Suppressor macrophage treated with lipopolysaccharide for 4 hours (primary cell): ENCODE measurements at places on chromosomes 11 and 22.

DNA sequence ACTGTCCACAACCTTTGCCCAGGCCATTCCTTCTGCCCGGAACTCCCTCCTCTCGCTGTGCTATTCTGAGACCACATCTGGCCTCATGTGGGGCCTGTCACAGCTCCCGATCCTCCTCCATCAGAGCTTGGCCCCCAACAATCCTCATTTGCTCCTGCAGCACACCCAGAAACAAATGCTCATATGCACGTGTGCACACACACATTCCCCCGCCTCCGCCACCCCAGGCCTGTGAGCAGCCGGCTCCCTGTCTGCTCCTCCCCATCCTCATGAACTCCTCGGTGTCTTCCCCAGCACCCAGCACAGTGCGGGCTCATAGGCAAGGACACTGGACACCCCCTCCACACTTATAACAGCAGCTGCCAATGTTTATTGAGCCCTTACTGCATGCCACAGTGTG is 29.7 kb upstream of the PICK1 start:
- no peak for DNase-seq

DNA sequence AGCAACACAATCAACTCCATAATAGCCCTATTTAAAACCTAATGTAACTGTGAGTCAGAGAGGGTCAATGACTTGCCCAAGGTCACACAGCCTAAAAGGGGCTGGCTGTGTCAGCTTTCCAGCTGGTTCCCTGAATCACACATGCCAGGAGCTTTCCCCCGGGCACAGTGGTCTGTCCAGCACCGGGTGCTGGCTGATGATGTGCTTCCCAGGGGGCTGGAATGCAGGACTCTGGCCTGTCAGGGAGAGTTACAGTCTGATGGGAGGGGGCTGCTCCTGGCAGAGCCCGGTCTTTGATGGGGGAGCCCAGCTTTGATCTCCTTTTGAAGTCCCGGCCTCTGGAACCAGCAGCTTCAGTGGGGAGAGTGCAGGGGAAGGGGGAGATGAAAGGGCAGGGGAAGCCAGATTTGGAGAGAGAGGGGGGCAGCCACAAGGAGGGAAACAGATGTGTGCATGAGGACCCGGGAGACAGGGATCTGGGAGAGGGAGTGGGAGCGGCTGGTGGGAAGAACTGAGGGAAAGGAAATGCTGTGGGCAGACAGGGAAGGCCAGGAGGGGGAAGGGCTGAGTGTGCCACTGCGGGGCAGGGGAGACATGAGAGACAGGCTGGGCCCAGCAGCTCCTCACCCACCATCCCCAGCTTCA is 102.7 kb downstream of the NECTIN1 start:
- no peak for DNase-seq

DNA sequence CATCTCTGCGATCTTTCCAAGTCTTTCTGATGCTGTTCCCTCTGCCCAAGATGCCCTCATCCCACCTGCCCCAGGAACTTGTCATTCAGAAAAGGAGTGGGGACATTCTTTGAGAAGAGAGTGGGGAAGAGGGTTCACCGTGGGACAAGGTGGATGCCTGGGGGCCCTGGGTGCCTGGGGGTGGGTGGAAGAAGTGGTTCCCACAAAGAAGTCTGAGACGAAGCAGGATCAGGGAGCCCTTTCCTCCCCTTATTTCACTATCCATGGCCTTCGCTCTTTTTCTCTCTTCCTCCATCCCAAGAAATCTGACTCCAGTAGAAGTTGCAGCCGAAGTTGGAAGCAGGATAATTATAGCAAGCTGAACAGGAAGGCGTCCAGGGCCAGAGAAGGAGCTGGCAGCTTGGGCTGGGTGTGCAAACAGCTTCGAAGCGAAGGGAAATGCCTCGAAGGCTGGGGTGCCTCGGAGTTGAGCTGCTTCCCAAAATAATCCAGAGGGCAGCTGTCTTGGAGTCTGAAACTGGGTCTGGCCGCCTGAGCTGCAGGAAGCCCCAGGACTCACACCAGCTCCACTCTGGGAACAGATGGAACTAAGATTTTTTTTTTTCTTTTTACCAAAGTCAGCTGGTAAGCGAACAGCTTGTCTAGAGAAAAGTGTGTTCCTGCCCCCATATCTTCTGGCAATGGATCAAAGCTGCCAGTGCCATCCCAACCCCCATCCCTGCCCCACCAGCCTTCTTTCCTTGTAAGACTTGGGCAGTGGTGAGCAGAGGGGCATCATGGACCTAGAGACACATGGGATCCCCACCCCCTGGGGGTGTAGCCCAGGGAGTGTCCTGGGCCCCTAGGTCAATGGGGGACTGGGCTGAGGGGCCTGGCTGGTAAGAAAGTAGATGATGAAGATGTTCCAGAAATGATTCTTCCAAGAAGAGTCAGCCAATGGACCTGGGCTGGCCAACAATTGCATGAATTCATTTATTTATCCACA is 31.5 kb downstream of the PARVG start:
- no peak for DNase-seq

DNA sequence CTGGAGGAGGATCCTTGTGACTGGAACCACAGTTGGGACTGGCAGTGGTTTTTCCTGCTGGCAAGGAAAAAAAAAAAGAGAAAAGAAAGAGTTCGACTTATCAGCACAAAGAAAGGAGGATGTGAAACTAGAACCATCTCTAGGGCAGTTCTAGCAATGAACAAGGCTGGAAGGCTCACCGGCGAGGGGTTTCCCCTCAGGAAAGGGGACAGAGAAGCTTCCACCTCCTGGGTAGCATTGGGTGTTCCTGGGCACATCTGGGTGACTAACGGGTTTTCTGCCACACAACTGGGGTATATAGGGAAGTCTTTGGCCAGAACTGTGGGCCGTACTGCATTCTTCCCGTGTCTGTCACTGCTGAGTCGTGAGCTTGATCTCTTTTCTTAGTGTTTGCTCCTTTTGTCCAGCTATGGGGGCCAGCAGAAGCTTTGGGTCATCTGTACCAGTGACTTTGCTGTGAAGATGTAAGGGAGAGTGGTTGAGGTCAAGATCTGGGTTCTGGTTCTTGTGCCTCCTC is 109.4 kb upstream of the OR4B1 start:
- peak; percentile 86 for DNase-seq

- no peak for DNase-seq
Measured at GRCh38 chr11:122731500-122731913, 76.0 kb downstream of the UBASH3B start.

- no peak for DNase-seq
Measured at GRCh38 chr11:70135625-70136059, 57.5 kb downstream of the ANO1 start.

GRCh38 chr22:24992946-24993345 is 40.4 kb downstream of the KIAA1671 start:
- DNase-seq = no peak

DNA sequence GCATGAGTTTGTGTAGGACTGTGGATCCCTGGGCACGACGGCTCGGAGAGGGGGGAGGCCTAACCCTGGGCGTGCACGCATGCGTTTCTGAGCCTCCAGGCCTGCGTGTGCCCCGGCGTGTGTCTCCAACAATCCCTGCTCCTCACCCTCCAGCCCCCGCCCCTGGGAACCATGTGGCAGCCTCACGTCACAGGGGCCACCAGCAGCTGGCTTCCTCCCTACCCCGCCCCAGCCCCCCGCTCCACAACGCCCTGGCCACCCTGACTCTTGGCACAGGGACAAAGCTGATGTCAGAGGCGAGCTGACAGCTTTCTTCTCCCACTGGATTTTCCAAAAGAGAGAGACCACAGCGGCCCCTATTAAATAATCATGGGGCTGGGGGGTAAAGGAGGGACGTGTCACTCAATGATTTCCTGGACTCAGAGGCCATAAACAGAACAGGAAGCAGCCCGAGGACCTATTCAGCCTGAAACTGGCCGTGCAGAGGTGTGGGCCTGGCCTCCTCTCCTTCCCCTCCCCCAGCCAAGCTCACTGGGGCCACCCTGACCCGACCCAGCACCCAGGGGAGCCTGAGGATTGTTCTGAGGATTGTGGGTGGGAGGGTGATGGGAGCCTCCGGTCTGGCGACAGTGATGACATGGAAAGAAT is 6.8 kb upstream of the LIF start:
- DNase-seq = peak; percentile 42
